ENCODE measurements at places on chromosomes 7 and 10.

DNA sequence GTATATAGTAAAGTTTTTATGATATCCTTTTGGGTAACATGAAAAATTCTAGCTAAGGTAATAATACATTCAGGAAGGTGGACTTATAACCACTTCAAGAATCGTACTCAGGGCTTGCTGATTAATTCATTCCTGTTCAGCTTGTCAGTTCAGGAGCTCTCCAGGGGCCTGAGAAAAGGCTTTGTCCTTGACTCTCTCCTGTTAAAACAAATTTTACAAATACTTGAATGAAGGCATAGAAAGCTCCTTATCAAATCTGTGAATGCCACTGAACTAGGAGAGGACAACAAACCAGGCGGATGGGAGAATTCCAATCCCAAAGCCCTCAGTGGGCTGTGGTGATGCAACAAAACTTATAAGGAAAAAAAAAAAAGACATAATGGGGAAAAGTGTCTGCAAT lies 354.5 kb upstream of the ZMIZ1 start:
- DNase-seq, result no peak

- no peak for DNase-seq
Observed at GRCh38 chr7:14055813-14056212, 66.3 kb upstream of the ETV1 start.

- DNase-seq, result no peak
Observed at GRCh38 chr10:6888434-6888833, 308.4 kb upstream of the PRKCQ start.

DNA sequence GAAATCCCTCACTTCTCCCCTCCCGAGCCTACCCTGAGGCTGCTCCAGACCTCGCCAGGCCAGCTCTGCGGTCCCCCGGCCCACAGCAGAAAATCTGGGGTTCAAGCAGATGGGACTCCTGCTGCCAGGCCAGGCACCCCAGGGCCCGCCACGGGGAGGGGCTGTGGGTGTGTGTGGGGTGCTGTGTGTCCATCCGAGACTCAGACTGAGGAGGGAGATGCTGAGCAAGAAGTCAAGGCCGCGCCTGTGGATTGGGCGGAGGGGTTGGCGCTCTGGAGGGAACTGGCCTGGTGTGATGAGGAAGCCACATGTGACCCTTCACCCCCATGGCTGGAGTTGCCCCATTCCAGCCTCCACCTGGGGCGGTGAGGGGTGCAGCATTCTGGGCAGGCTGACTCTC lies 51.1 kb downstream of the YKT6 start:
- DNase-seq, result no peak

DNA sequence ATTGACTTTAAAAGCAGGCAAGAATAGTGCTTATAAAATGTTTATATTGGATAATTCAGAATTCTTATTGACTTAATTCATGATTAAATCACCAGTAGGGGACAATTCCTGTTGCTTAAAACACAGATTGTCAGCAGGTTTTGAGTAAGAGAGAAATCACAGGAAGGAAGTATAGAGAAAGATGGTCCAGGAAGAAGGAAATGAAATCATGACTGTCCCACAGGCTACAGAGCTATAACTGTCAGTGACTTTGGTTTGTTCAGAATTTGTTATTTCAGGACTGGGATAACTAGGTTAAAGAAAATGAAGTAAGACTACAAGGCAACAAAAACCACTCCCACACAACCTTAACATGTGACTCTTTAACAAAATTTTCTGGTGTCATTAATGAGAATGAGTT lies 6.8 kb downstream of the GNGT1 start:
- no peak for DNase-seq

GRCh38 chr10:137031-137430 lies 1.8 kb downstream of the ZMYND11 start:
- DNase-seq, result peak; percentile 34

- DNase-seq, result no peak
Observed at GRCh38 chr7:135337977-135338550, 104.4 kb downstream of the STRA8 start.

- peak; percentile 42 for DNase-seq
Observed at GRCh38 chr10:116444527-116445142, 17.0 kb downstream of the PNLIPRP3 start.

DNA sequence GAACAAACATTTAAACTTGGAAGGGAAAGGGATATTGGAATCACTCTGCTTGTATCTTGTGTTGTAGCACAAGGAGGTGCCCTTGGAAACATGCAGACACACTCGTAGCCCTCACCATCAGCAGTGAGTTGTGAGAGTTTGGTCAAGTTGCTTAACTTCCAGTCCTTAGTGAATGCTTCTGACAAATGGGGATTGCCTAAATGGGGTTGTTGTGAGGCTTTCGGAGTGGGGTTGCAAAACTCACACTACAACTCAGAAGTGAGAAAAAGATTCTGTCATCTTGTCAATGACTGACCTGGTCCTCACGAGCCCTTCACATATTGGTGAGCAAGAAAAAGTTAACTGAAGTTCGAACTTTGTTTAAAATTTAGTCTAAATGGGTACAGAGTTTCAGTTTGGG lies 29.0 kb upstream of the GSDME start:
- no peak for DNase-seq

DNA sequence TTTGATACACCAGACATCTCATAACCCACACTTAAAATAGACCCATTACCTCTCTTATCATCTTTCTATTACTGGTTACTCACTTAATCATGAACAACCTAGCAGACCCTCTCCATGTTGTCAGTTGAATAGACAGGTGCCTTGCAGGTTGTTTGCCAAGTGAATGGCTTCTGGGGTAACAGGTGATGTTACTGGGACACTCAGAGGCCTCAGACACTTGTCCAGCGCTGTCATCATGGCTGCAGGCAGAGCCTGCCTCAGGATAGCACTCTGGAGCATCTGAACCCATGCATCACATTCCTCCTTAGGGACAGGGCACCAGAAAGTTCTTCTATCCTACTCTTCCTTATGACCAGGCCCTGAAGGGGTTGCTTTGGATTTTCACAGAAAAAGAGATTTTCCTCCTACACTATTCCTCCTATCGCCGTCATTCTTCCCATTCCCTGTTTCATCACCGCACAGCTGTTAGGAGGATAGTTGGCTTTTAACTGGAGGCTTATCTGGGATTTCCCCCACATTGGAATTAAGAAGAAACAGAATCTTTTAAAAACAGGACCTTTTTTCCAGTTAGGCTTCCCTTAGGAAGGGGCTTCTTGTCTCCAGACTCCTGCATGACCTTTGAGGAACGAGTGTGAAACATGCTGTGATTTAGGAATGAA lies 182.1 kb downstream of the VTI1A start:
- DNase-seq, result no peak

DNA sequence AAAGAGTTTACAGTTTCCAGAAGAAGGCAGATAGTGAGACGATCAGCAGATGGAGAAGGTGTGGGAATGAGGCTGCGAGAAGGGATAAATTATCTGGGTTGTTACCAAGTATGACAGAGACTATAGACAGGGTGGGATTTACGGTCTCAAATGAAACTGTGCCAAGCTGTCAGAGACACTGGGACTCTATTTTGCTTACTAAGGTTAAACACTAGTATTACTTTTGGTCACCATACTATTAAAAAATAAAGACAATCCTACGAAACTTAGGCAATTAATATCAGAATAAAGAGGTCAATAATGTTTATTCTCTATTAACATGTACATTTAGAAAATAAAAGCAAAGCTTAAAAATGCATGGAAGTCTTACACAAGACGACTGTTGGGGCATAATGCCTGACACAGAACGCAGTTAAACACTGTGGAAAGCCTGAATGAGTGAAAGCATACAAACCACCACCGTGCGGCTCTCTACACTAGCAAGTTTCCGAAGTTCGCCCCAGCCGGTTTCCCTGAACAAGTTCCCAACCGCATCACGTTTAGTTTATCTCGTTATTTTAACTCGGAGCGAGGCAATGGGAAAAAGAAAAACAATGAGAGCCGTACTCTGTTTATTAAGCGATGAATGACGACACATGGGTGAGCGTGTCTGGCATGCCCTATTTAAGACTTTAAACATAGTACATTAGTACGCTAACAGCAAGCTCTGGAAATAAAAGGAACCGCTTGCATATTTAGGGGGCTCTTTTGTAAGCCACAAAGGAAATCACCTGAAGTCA lies 909 bp upstream of the CC2D2B start:
- peak; percentile 64 for DNase-seq

DNA sequence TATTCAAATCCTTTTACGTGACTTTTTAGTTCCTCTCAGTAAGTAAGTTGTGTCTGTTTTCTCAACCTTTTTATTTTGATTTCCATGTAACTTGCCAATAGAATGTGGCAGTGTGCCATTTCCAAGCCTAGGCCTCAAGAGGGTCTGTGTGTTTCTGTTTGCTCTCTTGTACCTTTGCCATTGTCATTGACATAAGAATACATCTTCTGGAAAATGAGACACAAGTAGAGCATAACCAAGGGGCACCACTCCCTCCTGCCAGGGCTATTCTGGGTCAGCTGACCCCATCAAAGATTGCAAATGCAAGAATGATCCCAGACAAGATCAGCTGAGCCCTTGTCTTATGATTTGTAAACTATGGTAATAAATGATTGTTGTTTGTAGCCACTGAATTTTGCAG lies 524.0 kb downstream of the IPMK start:
- no peak for DNase-seq

DNA sequence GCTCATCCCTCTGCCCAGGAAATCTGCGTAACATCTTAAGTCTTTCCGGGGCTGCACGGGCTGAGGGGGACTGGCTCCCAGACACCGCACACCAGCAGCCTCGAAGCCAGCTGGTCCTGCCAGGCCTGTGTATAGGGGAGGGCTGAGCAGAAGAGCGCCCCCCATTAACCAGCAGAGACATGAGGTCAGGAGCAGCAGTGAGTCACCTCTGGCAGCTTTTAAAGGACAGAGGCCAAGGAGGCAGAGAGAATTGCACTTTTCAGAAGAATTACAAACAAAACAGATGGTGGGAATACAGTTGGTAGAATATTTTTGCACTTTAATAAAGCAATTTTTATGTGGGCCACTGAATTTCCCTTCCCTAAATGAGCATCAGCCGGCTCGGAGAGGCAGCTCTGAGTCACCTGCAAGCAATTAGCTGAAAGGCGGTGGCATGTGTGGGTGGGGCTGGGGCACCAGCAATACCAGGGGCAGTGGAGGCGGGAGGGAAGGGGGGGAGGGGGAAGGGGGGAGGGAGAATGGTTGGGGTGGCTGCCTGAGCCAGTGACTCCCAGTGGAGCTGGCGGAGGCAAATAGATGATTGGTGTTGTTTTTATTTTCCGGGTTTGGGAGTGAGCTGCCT lies 39.1 kb downstream of the GOLGA7B start:
- no peak for DNase-seq

DNA sequence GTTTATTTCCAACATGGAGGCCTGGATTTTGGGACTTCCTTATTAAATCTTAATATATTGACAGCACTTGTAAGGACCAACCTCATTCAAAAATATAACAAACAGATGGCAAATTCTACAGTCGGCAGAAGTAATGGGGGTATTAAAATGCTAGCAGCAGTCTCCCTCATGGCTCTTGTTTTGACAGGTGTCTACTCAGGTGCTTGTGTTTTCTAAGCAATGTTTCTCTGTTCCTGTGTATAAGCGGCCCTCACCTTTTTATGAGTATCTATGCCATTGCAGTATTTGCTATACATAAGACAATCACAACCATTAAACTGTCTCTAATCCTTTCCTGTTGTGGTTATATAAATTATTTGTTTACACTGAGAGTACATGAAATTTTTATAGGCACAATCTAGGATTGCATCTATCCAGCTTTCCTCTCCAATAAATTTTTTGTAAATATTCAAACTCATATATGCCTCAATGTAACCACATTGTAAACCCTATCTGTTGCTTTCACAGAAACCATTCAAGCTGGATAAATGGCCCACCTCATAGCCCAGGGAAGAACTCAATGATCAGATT lies 65.4 kb upstream of the LRRTM3 start:
- no peak for DNase-seq

GRCh38 chr10:35348609-35349388 lies 12.5 kb downstream of the CCNY start:
- no peak for DNase-seq

DNA sequence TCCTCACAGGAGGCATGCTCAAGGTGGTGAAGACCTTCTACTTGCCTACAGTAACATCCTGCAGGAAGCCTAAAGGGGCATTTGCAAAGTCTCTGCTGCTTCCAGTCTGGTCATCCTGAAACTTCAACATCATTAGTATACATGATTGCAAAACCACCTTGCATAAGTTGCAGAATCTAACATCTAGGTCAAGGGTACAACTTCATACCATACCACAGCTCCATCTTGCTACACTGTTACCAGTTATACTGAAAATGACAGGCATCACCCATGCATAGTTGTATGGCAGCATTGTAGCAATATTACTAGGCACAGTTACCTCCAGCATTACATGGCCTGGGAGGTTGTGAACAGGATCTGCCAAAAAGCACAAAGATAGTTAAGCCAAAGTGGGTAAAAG lies 13.7 kb upstream of the MACROH2A2 start:
- no peak for DNase-seq

- no peak for DNase-seq
Observed at GRCh38 chr10:113947184-113948041, 93.0 kb downstream of the NHLRC2 start.

DNA sequence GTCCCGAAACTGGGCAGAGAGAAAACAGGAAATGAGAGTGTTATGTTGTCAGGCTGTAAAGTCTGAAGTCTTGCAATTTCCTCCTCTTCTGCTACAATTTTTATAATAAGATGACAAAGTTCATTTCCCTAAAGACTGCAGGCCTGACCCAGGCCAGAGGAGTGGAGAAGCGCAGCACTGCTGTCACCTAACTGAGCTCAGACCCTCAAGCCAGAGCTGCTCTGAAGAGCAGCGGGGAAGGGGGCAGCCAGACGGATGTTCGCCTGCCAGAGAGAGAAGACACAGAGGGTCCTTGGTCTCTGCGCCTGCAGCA lies 12.6 kb upstream of the AOAH start:
- DNase-seq, result no peak

DNA sequence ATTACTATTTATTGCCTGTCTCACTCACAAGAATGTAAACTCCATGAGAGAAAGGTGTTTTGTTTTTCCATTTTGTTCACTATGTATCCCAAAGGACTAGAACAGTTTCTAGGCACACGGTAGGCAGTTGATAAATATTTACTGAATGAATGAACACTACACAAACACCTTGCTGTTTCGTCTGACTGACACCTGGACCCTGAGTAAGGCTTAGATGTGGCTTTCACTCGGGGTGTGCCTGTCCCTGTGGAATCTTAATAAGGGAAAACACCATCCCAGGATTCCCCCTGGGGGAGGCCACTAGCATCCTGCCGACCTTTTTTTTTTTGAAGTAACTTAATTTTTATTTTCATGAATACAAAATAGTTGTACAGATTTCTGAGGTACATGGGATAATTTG lies 66.6 kb upstream of the STEAP1B start:
- DNase-seq, result no peak

DNA sequence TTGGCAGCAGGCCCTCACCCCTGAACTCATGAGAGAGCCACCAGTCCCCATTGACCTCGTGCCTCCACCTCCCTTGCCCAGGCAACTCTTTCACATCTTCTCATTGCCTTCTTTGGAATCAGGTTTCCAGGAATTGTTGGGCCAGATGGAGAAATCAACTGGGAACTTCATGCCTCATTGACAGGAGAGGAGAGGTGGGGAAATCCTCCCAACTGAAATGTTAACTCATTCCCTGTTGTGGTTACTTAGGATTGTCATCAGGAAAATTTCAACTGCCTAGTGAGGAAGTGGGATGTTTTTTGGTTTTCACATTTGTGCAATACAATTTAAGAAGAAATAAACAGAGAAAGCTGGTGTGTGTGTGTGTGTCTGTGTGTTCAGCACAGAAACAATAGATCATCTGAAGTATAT lies 106.6 kb upstream of the INHBA start:
- DNase-seq, result no peak
